ENCODE measurements at places on chromosomes 7 and 10.

DNA sequence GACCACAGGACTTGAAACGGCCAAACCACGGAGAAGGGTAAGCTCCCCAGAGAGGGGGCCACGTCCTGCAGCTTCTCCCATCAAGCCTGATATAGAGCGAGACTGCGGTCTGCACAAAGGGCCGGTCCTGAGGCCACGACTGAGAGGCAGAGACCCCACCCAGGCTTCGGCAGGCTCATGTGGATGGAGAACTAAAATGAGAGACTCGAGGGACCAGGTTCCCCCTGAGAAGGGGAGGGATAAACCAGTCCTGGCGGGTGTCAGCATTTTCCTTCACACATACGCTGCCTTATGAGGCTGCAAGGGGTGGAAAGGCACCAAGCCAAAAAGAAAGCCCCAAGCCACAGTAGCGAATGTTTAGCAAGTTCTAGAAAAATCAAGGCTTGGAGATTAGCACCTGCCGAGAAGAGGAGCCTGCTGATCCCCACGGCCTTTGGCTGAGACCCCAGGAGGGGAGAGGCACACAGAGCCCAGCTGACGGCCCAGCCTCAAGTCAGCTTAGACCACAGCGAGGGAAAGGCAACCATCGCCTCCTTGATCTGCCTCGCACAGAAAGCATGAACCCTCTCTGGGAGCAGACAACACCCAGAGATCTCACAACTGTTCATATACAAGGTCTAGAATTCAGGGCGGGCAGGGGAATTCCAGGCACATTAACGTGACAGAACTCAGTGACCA is 92.6 kb upstream of the RNF32 start:
- H3K36me3 ChIP-seq = no peaks in the 10 kb centered on the region
- no peaks in the 10 kb centered on the region for H3K27me3 ChIP-seq
- H3K4me3 ChIP-seq = no peak overlapping the region
- H3K4me1 ChIP-seq = no peaks in the 10 kb centered on the region
- H3K27ac ChIP-seq = no peak overlapping the region
- no peak for DNase-seq

DNA sequence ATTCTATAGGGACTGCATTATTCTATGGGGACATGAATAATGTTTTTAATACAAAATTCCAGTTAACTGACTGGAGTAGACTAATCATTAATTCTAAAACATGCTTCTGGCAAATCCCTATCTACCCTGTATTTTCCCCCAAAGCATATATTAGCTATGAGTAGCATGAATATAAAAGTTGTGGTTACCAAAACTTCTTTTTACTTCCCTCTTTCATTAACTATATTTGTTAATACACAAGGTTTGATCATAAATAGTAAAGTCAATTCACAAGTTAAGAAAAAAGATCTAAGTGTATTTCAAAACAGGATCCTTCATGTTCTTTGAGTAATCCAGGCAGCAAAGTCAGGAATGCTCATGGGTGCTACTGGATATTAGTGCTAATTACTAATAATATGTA is 2.9 kb upstream of the RALA start:
- H3K36me3 ChIP-seq = no peaks in the 10 kb centered on the region
- no peak for DNase-seq
- no peak overlapping the region for H3K27ac ChIP-seq
- H3K4me1 ChIP-seq = peaks cover 19% of the 10 kb centered on the region
- H3K27me3 ChIP-seq = no peaks in the 10 kb centered on the region
- H3K4me3 ChIP-seq = no peak overlapping the region

DNA sequence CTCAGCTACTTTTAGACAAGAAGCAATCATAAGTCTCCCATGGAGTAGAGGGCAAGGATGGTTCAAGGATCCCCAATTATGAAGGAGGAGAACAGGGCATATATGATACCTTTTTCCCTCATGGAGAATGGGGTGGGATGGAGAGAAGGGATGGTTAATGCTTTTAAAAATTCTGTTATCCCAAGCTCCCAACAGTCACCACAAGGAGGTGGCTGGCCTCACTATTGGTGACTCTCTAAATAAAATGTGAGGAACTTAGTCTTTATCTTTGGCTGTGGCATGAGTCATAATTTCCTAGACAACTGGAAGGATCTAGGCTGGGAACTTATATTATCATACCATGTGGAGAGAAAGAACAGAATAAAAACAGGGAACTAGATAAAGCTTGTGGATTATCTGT is 297.0 kb downstream of the PHTF2 start:
- H3K4me3 ChIP-seq = no peak overlapping the region
- no peaks in the 10 kb centered on the region for H3K27me3 ChIP-seq
- DNase-seq = no peak
- H3K4me1 ChIP-seq = no peaks in the 10 kb centered on the region
- H3K27ac ChIP-seq = no peak overlapping the region

GRCh38 chr7:43038254-43038653 is 74.2 kb upstream of the HECW1 start:
- H3K4me1 ChIP-seq = no peaks in the 10 kb centered on the region
- DNase-seq = no peak
- no peaks in the 10 kb centered on the region for H3K27me3 ChIP-seq
- H3K27ac ChIP-seq = no peak overlapping the region

- H3K27me3 ChIP-seq = no peaks in the 10 kb centered on the region
- H3K4me3 ChIP-seq = no peak overlapping the region
- no peak overlapping the region for H3K27ac ChIP-seq
- DNase-seq = no peak
- no peaks in the 10 kb centered on the region for H3K36me3 ChIP-seq
- no peaks in the 10 kb centered on the region for H3K4me1 ChIP-seq
Observed at GRCh38 chr10:28410420-28411135, 107.7 kb upstream of the MPP7 start.

GRCh38 chr10:49834976-49835375 is 72.9 kb upstream of the OGDHL start:
- no peak for DNase-seq
- no peaks in the 10 kb centered on the region for H3K27me3 ChIP-seq
- peaks cover 49% of the 10 kb centered on the region for H3K36me3 ChIP-seq

GRCh38 chr10:44894691-44895090 is 16.4 kb upstream of the TMEM72 start:
- DNase-seq = no peak
- no peak overlapping the region for H3K4me3 ChIP-seq
- H3K36me3 ChIP-seq = no peaks in the 10 kb centered on the region
- H3K27me3 ChIP-seq = no peaks in the 10 kb centered on the region

DNA sequence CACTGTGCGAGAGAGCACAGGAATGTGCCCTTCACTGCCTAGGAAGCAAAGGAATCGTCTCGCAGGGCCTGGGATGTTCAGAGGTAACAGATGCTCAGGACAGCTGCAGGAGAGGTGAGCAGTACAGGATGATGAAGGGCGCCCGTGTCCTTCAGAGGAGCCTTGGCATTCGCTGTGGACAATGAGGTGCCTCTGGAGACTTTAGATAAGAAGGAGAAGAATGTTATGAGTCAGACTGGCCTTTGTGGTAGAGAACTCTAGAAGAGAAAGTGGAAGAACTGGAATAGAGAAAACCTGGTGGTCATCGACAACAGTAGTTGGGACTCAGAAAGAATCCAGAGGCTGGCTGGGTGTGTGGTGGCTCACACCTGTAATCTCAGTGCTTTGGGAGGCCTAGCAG is 64.4 kb upstream of the LEP start:
- H3K36me3 ChIP-seq = no peaks in the 10 kb centered on the region
- H3K27ac ChIP-seq = no peak overlapping the region

GRCh38 chr10:102065561-102066398 is 631 bp downstream of the HPS6 start:
- peaks cover 44% of the 10 kb centered on the region for H3K4me1 ChIP-seq
- peak overlapping the region; percentile 98 for H3K27ac ChIP-seq
- peak; percentile 65 for DNase-seq
- H3K36me3 ChIP-seq = peaks cover 21% of the 10 kb centered on the region
- no peaks in the 10 kb centered on the region for H3K27me3 ChIP-seq

DNA sequence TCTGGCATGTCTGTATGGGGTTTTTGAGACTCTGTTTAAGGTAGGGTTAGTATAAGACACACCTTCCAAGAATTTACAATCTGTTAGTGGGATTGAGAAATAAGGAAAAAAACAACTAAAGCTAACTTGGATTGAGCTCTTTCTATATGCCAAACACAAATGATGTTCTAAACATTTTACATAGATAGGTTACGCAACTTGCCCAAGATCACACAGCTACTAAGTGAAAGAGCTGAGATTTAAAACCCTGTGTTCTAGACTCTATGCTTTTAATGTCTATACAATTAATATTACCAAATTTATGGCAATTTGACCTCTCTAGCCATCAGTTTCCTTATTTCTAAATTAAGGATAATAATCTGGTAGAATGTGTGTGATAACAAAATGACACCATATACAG is 1056.2 kb downstream of the LRMDA start:
- no peaks in the 10 kb centered on the region for H3K36me3 ChIP-seq
- no peak overlapping the region for H3K27ac ChIP-seq
- no peak overlapping the region for H3K4me3 ChIP-seq
- H3K4me1 ChIP-seq = no peaks in the 10 kb centered on the region
- H3K27me3 ChIP-seq = no peaks in the 10 kb centered on the region

DNA sequence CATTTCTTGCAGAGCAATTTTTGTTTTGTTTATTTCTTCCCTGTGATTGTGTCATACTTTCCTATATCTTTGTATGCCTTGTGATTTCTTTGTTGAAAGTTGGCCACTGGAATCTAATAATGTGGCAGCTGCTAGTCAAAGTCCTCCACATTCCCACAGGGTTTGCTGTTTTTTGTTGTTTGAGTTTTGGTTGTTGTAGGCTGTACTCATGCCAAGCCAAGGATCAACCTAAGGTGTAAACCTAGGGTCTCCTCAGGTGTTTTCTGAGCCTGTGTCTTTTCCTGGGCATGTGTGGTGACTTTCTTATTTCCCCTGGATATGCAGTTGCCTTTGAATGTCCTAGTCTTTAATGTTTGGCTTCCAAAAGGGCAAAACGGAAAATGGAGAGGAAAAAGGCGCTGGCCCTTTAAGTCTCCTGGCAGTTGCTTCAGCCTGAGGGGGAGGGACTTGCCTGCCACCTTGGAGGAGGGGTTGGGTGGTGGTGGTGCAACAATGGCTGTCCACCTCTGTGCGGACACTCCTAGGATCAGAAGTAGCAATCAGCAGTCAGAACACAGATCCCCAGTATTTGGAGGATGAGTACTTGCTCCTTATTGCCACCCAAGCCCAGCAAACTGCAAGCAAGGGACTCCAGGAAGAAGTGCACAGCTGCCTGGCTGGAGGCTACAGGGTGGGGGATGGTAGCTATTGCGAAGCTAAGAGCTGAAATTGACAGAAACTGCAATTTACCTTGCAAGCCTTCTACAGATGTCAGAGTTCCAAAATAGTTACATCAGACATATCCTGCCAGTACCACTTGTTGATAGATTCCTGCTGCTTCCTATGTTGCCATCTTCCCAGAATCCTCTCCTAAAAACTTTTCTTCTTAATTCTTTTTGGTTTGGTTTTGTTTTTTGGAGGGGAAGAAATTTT is 5.6 kb upstream of the ZNF518A start:
- H3K27me3 ChIP-seq = peaks cover 63% of the 10 kb centered on the region
- peak; percentile 64 for DNase-seq
- no peak overlapping the region for H3K27ac ChIP-seq
- peak overlapping the region; percentile 12 for H3K4me3 ChIP-seq
- no peaks in the 10 kb centered on the region for H3K36me3 ChIP-seq

DNA sequence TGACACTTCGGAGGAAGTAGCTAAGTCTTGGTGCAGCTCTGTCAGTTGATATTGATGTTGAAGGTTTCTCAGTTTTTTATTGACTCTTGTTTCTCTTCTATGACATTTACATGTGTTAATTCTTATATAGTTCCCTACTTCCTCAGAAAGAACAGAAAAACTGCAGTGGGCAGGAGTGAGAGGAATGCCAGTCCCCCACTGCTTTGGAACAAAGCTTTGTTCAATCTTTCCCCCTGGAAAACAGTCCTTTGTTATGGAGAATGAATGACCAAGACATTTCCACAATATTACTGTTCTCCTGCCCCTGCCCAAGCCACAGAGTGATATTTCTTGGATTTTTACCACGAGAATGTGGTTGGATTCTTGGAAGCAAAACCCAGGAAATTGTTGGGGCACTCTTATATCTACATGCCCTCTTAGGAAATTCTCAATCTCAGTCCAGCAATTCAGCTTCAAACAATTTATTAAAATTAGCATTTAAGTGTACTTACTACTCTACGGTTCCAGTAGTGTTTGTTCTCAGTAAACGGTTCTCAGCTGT is 258.0 kb upstream of the KCND2 start:
- H3K27me3 ChIP-seq = no peaks in the 10 kb centered on the region
- no peak overlapping the region for H3K4me3 ChIP-seq
- no peaks in the 10 kb centered on the region for H3K4me1 ChIP-seq
- no peak overlapping the region for H3K27ac ChIP-seq

DNA sequence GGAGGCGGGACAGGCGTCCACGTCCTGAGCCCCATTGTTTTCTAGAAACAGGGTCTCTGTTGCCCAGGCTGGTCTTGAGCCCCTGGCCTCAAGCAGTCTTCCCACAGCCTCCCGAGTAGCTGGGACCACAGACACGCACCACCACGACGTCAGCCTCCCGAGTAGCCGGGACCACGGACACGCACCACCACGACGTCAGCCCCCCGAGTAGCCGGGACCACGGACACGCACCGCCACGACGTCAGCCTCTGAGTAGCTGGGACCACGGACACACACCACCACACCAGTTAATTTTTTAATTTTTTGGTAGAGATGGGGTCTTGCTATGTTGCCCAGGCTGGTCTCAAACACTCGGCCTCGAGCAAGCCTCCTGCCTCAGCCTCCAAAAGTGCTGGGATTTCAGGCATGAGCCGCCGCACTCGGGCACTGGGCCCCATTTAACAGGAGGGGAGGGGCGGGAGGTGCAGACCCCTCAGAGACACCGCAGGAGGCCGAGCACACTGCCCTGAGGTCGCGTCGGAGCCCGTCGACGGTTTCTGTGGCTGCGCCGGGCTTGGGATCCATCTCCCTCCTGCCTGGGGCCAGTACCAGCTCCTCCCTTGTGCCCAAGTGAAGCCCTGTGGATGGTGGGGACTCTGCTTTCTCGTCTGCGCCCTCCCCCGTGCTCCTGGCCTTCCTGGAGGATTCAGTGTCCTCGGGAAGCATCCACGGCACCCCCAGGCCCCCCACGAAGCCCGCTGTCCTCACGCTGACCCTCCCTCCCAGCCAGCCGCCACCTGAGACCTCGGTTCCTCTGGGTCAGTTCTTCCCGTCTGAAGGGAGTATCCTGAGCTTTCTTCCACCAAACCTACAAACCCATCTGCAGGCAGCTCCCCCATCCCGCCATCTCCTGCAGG is 13.0 kb downstream of the FAM20C start:
- no peaks in the 10 kb centered on the region for H3K4me1 ChIP-seq
- H3K27me3 ChIP-seq = no peaks in the 10 kb centered on the region
- no peak overlapping the region for H3K4me3 ChIP-seq
- H3K27ac ChIP-seq = no peak overlapping the region
- peaks cover 54% of the 10 kb centered on the region for H3K36me3 ChIP-seq

DNA sequence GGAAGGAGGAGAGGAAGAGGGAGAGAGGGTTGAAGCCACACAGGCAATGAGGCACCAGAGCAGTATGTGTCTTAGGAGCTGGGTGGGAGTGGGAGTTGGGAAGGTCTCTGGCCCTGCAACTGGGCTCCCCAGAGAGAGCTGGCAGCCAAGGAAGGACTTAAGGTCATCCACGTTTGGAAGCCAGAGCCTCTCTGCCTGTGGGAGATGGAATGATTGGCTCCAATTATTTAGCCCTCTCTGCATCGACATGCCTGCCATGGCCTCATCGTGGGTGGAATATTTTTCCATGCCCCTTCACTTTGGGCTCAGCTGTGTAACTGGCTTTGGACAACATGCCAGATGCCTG is 478.5 kb downstream of the RPS24 start:
- no peaks in the 10 kb centered on the region for H3K36me3 ChIP-seq
- no peak for DNase-seq
- no peaks in the 10 kb centered on the region for H3K27me3 ChIP-seq
- H3K4me3 ChIP-seq = no peak overlapping the region
- peak overlapping the region; percentile 18 for H3K27ac ChIP-seq

Data from lower lobe of right lung (tissue), 2 donors.